ENCODE measurements at places on chromosomes 3 and 15.

DNA sequence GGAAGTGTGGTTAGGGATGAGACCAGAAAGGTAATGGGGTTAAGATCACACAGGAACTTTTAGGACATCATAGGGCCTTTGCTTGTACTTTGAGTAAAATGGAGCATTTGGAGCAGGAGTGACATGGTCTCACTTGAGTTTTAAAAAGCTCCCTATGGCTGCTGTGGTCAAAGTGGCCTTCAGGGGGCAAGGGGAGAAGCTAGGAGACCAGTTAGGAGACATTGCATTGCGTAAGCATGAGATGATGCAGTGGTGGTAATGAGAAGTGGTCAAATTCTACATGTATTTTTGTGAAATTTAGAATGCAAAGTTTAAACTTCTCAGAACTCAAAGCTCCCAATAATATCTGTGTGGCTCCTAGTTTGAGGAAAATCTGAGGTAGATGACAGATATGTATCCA, 27.9 kb downstream of the MED12L start:
- DNase-seq, result no peak

DNA sequence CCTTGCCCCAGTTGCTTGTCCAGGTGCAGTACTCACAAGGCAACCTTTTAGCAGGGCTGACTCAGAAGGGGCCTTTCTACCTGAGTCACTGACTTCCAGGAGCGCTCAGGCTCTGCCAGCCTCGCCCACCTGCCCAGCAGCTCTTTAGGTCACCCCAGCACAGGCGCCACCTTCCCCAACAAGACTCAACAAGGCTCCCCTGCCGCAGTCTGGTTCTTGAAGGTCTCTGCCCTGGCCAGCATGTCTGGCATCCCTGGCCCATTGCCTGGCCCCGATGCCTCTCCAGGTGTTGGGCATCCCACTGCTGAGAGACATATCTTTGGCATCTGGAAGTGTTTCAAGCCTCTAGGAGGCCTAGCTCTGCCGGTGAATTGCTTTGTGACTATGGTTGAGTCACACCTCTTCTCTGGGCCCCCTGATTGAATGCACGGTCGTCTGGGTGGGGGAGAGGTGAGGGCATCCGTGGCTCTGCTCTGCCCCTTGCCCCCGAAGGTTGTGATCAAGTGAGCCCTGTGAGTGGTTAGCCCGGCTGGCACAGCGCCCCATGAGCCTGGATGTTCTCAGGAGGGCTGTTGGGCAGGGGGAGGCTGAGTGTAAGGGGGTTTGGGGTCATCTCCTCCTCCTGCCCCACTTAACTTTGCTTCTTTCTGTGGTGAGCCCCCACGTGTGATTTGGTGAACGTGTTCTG, 21.6 kb downstream of the SNX33 start:
- no peak for DNase-seq

DNA sequence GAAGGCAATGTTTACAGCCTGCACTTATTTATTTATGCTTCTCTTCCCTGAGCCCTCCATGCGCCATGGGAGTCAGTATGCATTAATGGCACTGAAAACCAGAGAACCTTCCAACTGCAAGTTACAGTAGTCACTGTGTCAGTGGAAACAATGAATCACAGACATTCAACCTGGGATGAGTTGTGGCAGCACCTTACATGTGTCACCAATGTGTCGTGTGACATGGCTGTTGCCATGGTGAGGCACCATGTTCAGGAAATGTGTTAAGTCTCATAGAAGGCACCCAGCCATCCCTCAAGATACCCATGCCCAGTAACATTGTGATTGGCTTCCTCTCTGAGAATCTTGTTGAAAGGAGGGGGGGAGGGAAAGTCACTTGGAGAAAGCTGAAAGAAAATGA, 105.0 kb downstream of the FOXP1 start:
- peak; percentile 42 for DNase-seq

- no peak for DNase-seq
Measured at GRCh38 chr3:112633757-112634156, 7.2 kb downstream of the CCDC80 start.

- no peak for DNase-seq
Measured at GRCh38 chr3:71087143-71088018, 496.1 kb downstream of the FOXP1 start.

- no peak for DNase-seq
Measured at GRCh38 chr3:64385277-64385676, 160.0 kb upstream of the PRICKLE2 start.

- DNase-seq, result no peak
Measured at GRCh38 chr3:37520907-37521341, 340.8 kb upstream of the CTDSPL start.

DNA sequence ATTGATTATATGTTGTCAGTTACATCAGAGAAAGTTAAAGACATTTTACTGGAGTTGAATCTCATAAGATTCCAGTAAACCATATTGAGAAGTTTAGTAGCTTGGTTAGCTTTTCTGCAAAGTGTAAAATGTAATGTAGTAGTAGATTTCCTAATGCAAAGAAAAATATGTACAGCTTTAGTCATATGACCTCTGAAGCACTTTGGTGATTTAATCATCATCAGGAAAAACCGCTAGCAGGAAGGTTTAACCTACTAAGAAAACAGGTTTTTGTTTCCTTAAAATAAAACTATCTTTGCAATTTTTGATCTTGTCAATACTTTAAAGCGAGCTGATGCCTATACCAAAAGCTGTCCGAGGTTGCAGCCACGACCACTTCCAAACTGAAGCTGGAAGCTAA, 364.6 kb upstream of the ZNF385D start:
- no peak for DNase-seq

DNA sequence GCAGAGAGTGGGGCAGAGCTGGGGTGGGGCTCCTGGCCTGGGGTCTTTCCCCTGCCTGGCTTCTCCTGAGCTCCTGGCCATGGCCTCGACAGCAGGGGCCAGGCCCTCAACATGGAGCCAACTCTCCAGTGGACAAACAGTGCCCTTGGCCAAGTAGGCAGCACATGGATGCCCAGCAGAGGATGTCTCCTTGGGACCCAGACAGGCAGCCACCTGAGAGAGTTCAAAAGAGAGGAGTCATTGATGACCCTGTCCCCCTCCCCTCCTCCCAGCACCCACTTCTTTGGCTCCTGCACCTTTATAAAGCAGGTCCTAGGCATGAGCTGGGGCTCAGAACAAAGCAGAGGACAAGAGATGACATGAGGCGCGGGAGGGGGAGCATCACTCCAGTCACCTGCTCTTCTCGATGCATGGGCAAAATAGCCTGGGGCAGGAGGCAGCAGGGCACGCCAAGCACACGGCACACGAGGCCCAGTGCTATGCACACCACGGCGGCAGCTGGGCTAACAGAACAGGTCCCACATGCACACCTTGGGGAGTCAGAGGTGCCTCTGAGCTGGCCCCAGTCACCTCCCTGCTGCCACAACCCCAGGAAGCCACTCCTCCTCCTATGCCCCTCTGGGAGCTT, 27.4 kb downstream of the SHISA5 start:
- no peak for DNase-seq

DNA sequence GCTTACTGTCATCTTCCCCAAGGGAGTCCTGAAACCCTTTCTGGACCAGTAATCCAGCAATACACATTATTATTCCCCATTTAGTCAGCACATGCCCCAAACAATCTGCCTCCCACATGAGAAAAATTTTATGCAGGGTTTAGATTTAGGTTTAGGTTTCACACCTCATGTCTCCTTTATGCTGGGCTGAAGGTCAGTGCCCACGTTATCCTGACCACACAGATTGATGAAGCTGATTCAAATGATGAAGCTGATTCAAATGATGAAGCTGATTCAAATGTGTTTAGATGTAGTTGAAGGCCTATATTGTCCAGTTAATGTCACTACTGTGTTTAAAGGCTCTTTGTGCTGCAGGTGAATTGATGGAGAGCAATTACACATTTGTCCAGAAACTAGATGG, 18.1 kb upstream of the ZBED2 start:
- DNase-seq, result no peak

DNA sequence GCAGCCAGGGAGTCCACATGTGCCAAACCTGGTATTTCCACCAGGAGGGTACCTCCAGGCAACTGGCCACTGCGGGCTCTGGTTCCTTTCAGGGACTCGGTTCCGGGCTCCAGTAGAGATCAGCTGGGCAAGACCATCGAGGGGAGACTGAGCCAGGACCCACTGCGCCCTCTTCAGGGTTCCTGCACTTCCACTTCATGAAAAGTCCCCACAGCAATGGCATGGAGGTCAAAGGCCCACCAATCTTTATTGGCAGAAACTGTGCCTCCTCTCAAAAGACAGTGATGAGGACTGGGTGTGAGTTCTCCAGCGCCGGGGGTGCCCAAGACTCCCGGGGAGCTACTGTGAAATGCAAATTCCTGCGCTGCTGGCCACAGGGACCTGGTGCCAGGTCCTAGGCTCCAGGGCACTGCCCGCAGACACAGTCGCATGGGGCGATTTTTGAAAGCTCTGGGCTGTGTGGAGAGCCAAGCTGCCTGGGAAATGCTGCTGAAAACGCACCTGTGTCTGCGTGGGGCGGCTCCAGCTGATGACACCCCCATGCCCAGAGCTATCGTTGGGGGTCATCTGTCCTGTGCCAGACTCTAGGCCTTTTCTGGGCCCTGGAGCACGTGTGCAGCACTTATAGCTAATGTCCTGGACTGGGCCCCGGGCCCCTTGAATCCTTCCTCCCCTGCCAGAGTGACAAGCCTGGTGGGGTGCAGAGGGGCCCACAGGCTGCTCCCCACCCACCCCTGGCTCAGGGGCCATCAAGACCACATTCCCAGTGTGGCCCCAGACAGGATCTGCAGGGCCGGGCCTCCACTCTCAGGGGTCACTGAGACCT, 144.0 kb downstream of the NSMCE3 start:
- DNase-seq, result no peak

DNA sequence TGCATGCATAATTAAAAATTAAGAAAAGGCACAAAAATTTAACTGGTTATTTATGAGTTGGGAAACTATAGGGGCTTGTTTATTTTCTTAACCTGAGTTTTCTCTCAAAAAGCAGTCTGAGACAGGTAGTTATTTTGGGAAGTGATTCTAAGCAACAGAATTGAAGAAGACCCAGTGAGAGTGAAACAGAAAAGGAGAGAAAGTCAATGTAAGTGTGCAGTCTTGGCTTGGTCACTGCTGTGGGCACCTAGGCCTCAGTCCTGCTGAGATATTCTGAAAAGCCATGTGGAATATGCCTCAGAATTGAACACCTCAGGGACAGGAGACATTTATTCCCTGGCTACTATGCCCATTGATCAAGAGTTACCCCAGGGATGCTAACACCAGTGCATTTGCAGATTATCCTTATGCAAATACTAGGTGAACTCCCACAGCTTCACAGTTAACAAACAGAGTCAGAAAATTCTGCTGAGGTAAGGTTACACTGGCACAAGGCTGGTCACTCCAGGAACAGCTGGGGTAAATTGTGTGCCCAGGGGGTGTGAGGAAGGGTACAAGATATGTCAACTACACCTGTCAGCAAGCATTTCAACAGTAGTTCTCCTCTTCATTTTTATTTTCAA, 222.7 kb downstream of the EFHB start:
- no peak for DNase-seq

- no peak for DNase-seq
Measured at GRCh38 chr3:96706509-96706908, 107.9 kb upstream of the EPHA6 start.

- no peak for DNase-seq
Measured at GRCh38 chr15:40953713-40954074, 423 bp downstream of the CHAC1 start.

DNA sequence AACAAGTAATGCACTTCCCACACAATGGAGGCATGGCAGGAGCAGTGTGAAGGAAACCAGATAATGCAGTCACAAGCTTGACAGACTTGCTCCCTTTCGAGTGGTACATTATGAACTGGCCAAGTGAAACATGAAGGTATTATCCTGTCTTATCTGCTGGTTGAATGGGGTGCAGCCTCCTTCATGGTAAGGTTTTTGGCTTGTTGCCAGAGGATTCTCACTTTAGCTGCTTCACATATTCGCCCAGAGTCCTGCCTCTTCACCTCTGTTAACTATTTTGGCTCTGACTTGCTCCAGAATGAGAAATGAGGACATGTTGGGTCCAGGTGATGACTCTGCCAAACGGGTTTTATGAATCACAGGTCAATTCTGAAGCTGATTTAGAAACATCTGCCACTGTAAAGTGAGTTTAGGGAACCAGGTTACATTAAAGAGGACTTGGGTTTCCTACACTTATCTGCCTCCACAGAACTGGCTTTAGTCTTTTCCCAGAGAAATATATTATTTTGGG, 19.5 kb upstream of the CCDC39 start:
- no peak for DNase-seq

DNA sequence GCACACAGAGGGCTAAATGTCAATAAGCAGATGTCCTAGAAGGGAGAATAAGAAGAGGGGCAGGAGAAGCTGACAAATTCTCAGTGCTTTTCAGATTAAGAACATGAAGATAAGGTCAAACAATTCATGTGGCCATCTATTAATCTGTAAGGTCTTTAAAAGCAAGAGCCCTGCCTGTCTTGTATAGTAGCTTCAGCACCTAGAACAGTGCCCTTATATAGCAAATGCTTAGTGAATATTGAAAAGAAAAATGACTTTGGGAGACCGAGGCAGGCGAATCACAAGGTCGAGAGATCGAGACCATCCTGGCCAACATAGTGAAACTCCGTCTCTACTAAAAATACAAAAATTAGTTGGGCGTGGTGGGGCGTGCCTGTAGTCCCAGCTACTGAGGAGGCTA, 18.1 kb downstream of the SNTN start:
- DNase-seq, result no peak

- DNase-seq, result no peak
Measured at GRCh38 chr3:25424614-25425013, 3.4 kb upstream of the RARB start.

GRCh38 chr3:124201786-124202185, 209.9 kb upstream of the ROPN1 start:
- DNase-seq, result no peak

- no peak for DNase-seq
Measured at GRCh38 chr15:68339481-68339880, 61.9 kb downstream of the FEM1B start.

GRCh38 chr3:46423588-46423987, 16.5 kb downstream of the CCRL2 start:
- DNase-seq, result no peak

- DNase-seq, result no peak
Measured at GRCh38 chr3:133188996-133189395, 150.8 kb downstream of the TMEM108 start.

DNA sequence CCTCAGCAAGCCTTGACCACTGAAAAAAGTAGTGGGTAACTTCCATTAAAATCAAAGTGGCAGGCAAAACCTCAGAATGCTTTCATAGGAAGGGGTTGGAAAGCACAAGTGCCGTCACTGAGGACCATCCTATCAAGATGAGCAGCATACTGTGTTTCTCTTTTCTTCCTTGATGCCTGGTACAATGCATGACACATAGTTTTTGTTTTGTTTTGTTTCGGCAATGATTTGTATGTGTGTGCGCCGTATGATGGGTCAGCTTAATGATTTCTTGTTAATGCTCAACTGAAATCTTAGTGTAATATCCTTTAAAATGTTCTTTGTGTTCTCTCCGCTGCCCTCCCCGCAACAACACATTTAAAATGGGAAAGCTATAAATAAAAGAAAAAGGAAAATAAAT, 476.4 kb upstream of the KCNMB2 start:
- DNase-seq, result no peak

- DNase-seq, result no peak
Measured at GRCh38 chr15:91535856-91536500, 317.5 kb upstream of the SLCO3A1 start.

Measured in activated T-cell treated with anti-CD3 and anti-CD28 coated beads for 1 hour (primary cell).